ENCODE measurements at places on chromosomes 1 and 21. TPM values are rescaled to one million over a fixed set of nuclear protein-coding genes. Genes with fewer than 3 reads are reported as not detected.

DNA sequence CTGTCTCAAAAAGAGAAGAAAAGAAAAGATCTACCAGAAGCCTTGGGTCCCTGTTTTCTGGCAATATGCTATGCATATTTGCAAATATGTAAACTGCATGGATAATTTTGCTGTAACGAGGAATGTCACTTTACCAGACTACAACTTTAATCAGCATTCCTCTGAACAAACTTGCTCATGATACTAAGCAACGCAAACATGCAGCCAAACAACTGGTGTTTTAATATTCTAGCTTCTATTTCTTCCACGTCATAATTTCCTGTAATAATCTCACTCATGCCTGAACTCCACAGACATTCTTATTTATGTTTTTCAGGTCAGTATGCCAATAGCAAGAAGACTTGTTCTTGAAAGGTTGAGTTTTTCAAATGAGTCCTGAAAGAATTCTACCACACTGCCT lies 114.1 kb downstream of the SIM2 start:
- DNase-seq: no peak

NOS1AP gene
- polyA plus RNA-seq: 1.1 TPM

DNA sequence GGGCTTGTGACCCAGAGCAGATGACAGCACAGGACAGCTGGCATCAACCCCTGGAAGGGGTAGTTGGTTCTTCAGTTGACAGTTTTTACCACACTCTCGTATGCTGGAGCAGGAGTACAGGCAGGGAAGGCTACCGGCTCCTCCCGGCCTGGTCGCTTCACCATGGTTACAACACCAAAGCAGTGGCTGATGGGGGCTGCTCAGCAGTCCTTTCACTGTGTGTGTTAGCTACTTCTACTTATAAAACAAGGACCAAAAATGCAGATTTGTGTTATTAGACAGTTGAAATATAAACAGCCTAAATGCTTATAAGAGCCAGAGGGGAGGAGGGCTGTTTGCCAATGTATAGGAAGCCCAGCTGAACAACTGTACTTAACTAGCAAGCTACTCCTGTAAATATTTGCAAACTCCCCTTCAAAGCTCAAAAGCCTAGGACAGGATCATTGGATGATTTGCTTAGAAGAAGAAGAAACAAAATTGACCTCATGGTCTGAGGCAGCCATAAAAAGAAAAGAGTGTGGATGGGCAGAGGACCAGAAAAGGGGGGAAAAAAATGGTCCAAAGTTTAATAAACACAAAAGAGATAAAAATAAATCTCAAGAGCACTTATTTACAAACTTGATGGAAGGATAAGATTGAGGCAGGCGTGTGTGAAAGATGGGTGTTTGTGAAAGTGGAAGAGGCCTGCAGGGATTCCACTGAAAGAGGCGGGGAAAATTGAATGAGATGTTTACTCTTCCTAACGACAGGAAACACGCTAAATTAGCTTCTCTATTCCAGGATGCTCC lies 57.1 kb downstream of the TGFB2 start:
- DNase-seq: peak; percentile 37

MIXL1 gene
- polyA plus RNA-seq: 0.62 TPM

OR2T11 gene
- not detected for polyA plus RNA-seq

NMNAT2 gene
- 0.85 TPM for polyA plus RNA-seq

GRCh38 chr21:33543505-33544129 lies 779 bp downstream of the SON start:
- DNase-seq: no peak

DNA sequence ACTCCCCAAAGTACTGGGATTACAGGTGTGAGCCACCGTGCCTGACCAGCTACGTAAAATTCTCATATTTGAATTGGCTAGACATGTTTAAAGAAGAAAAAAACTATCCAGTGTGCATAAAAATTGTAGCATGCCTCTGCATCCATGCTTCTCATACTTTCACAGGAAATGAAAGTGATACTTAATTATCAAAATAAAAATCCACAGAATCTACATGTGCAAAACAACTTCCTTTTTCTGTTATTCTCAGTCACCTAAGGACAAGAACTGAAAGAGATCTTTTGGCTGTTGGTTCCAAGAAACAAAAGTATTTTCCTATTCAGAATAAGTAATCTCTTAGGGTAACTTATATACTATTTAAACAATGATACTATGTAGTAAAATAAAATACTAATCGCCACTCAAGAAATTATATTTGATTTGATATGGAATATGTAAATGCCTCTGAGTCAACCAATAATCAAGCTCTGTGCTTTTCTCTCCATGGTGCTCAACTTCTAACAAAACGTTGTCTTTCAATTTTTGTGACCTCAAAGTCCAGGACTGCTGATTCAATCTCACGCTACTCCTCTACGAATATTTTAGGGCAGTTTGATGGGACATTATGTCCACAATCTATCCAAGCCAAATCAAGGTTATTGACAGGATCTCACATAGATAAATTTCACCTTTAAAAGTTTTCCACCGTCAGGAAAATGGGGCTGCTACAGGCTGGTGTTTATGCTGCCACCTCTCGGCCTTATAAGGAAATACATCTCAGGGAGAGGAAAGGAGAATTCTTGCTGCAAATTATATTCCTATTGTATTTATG lies 102.7 kb downstream of the ZNF281 start:
- peak; percentile 15 for DNase-seq

DNA sequence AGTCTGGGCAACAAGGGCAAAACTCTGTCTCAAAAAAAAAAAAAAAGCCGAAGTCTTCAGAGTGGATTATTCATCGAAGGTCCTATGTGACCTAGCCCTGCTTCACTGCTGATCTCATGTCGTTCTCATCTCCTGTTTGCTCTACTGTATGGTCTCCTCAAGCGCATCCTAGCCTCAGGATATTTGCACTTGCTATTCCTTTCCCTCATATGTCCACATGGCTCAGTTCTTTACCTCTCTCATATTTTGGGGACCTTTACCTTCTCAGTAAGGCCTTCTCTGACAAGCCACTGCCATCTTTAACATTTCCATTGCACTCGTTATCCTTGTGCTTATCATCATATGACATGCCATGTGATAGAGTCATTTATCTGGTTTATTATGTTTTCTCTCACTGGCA lies 2.6 kb downstream of the TBCE start:
- no peak for DNase-seq

GRCh38 chr1:203037509-203038190 lies 11.4 kb downstream of the PPFIA4 start:
- no peak for DNase-seq

KIF26B gene
- 0.99 TPM for polyA plus RNA-seq

DNA sequence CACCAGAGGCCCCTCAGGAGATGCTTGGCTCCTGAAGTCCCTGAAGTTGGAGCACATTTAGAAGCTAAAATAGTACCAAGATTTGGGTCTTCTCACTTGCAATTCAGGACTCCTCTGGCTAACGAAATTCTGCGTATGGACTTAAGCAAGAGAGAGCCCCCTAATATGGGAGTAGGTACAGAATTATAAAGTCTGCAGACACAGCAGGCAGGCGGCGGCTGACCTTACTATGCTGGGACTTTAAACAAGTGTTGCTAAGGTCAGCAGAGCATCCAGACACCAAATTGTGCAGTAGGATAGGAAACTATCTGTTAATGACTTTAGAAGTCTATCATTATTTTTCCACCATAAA lies 104.5 kb upstream of the PDE4B start:
- DNase-seq: no peak

GRCh38 chr1:171251952-171252300 lies 3.6 kb downstream of the FMO1 start:
- DNase-seq: no peak

CSMD2 gene
- 0.46 TPM for polyA plus RNA-seq

DNA sequence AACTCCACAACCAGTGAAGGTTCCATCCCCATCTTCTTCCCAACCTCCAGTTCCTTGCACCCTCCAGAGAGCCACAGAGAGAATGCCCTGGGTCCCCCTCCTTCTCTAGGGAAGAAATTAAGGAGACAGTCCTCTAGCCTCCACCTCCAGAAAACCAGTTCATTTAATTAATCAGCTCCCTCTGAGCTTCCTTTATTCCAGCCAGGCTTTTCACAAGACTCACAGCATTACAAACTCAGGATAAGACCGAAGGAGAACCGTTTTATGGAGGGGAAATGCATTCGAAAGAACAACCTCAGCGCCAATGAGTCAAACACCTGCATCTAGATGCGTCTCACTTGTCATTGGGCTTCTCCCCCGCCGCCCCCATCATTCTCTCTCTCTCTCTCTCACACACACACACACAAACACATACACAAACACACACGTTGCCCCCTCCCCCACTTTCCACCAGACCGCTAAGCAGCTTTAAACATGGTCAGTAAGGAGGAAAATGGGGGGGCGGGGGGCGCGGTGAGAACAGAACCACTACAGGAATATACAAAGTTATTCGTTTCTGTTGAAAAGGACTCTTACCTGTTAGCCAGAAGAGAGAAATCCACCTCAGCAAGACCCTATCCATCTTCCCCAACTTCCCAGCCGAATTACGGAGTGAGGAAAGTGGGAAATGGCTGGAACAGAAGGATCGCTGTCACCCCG lies 544 bp downstream of the ILDR2 start:
- no peak for DNase-seq

NES gene
- polyA plus RNA-seq: 1,095 TPM

GRCh38 chr1:33327587-33328325 lies 6.9 kb upstream of the A3GALT2 start:
- DNase-seq: no peak

All from hindlimb muscle (tissue), 1 donor.